CMK (cell line): ENCODE measurements at places on chromosomes 4 and X.

GRCh38 chr4:77172336-77172735 is 15.3 kb downstream of the CCNG2 start:
- DNase-seq, result no peak

DNA sequence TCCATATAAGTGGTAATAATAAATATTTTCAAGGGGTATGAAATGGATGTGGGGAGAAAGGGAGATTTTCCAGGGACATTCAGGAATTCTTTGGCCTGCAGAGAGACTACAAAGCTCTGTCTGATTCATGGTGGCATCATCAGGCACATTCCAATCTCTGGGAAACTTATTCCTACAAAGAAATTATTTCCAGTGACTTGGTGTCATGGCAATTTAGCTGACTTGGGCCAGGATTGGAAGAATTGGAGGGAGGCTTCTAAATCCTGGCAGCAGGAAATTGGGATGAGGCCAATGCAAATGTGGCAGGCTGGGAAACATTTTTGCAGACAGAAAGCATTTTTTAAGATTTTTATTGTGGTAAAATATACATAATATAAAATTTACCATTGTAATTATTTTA is 204.6 kb downstream of the RTL9 start:
- no peak for DNase-seq

DNA sequence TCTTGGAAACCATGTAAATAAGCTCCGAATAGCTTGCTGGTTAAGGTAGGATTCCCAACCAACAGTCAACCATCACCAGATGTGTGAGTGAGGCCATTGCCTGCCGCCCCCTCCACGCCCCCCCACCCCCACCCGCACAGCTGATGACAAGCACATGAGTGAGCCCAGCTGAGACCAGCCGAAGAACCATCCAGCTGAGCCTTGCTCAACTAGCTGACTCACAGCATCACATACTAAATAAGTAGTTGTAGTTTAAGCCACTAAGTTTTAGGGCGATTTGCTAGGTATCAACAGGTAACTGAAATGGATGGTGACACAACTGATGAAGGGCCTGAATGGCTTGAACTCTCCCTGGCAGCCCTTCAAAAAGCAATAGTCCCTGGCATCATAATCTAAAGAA is 1.6 kb upstream of the CCDC149 start:
- no peak for DNase-seq

DNA sequence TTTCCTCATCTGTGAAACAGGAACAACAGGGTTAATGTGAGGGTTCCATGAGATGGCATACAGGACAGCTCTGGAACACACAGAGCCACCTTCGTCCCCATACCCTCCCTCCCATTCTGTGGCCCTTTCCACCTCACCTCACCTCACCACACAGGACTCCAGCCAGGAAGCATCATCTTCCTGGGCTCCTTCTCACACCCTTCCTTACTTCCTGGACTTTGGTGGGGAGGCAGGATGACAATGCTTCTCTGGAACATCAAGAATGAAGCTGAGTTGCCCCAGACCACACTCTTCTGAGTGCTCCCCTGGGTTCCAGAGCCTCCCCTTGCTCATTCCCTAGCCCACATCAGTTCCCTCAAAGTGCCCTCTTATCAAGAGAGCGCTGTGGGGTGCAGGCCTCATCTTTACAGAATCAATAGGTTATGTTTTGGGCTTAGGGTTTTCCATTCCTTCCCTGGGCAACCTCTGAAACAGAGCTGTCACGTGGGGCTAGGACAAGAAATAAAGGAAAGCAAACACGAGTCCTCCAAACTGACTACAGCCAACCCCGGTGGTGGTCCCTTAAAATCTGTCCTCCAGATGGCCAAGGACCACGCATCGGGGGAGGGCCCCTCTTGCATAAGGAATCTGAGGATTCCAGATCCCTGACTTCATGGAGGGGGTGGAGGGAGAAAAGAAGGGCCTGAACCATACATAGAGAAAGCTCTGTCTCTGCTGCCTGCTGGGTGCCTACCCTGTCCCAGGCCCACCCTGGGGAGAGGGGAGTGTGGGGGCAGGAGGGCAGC is 74.4 kb upstream of the ATP6AP2 start:
- no peak for DNase-seq

DNA sequence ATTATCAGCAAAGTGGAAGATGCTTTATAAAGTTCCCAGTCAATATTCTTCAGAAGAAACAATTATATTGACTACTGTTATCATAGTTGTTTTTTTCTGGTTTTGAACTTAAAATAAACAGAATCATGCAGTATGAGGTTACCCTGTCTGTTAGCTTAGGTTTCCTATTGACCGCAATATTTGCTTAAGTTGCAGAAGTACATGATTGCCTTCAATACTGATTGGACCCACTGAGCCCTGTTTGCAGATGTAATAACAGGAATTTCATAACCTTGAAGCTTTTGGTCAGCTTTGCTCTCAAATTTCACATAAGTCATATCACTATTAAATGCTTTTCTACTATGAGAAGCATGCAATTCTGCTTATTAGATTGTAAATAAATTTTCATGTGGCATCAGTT is 229.1 kb upstream of the FSTL5 start:
- no peak for DNase-seq

DNA sequence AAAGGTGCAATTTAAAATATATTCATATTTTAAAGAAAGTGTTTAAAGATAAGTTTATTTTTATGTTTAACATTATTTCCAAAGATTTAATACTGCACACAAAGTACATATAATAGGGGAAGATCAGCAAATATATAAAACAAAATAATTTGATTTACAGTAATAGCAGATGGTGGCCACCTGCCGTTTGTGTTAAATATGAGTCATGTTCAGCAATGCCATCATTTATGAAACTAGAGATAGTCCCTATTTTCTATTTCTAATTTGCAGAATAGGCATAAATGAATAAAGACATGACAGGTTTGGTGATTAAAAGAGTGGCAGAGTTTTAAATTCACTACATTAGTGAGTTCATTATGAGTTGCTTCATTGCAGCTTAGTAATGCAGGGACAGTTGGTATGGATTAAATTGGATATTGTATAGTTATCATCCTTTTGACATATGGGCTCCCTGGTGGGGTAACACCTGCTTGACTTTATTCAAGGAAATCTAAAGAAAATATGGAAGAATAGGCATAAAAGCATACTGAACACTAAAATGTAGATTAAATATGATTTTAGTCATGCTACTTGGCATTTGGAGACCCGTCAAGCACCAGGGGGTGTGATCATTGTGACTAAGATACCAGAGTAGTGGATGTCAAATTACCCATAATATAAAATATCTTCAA is 78.8 kb upstream of the BANK1 start:
- DNase-seq, result no peak

- DNase-seq, result no peak
Measured at GRCh38 chr4:151690876-151691275, 69.9 kb downstream of the GATB start.

- no peak for DNase-seq
Measured at GRCh38 chr4:121738780-121739535, 26.0 kb downstream of the SMIM43 start.

GRCh38 chrX:23637187-23637586 is 30.1 kb upstream of the PRDX4 start:
- DNase-seq, result no peak

DNA sequence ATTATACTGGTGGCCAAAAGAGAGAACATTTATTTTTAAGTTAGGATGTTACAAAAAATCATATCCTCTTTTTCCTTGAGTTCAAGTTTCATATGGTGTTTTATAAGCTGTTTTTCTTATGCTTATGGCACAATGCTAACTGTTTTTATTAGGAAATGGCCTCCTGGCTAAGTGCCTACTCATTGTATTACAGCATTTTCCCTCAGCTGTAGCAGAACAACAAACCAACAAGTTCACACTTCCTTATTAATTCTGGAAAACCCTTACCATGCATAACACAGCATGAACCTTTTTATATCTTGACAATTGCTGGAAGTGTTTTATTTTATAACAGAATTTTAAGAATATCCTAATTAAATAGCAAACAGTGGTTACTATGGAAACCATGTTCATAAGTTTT is 165.8 kb downstream of the GASK1B start:
- no peak for DNase-seq

GRCh38 chrX:14872355-14872754 is 514 bp downstream of the FANCB start:
- DNase-seq, result no peak

GRCh38 chrX:152405561-152405960 is 45.6 kb downstream of the GABRA3 start:
- no peak for DNase-seq

- DNase-seq, result no peak
Measured at GRCh38 chrX:151397741-151398070, 700 bp downstream of the VMA21 start.

DNA sequence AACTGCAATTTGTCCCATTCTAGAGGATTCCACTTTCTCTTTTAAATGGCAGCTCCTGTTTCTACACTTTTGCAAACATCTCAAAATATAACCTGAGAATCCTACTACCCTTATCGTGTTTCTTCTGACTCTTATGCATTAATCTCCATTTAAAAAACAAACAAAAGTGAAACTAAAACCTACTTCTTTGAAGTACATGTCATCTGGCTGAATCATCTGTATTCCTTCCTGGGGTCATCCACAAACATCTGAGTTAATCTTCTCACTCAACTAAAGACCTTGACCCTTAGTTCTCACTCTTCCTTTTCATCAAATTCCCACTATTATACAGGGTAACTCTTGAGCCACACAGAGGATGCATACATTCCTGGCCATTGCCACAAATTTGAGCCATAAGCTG is 584.8 kb downstream of the PPARGC1A start:
- DNase-seq, result no peak

DNA sequence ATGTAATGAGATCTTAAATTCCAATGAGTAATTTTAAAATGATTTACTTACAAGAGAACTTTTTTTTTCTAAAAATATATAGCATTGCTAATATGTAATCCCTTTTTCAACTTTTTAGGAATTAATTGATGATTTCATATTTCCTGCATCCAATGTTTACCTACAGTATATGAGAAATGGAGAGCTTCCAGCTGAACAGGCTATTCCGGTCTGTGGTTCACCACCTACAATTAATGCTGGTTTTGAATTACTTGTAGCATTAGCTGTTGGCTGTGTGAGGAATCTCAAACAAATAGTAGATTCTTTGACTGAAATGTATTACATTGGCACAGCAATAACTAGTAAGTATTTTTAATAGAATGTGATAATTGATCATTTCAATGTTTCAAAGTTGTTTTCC is 113.2 kb downstream of the USP9X start:
- DNase-seq, result no peak

GRCh38 chr4:152415980-152416379 is 119.9 kb downstream of the FBXW7 start:
- DNase-seq, result no peak

GRCh38 chr4:15738877-15739276 is 36.0 kb downstream of the BST1 start:
- no peak for DNase-seq

DNA sequence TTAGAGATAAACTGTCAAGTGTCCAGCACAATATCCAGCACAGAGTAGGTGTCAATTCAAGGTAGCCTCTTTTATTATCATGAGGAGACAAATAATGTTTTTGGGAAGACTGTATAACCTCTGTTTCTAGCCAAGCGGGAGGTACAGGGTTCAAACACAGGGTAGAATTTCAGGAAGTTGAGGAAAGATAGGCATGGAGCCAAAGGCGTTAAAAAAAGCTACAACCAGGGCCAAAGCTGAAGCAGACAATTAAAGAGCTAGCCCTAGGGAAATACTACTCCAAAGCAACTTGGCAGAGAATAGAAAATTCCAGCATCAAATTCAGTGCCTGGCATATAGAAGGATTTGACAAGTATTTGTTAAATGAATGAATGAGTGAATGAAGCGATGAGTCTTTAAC is 40.0 kb upstream of the CASK start:
- DNase-seq, result no peak

- DNase-seq, result no peak
Measured at GRCh38 chr4:25839233-25839632, 23.6 kb downstream of the SEL1L3 start.

- no peak for DNase-seq
Measured at GRCh38 chrX:121579016-121579760, 531.8 kb downstream of the GLUD2 start.

- DNase-seq, result no peak
Measured at GRCh38 chrX:96004386-96004785, 680.3 kb upstream of the DIAPH2 start.

DNA sequence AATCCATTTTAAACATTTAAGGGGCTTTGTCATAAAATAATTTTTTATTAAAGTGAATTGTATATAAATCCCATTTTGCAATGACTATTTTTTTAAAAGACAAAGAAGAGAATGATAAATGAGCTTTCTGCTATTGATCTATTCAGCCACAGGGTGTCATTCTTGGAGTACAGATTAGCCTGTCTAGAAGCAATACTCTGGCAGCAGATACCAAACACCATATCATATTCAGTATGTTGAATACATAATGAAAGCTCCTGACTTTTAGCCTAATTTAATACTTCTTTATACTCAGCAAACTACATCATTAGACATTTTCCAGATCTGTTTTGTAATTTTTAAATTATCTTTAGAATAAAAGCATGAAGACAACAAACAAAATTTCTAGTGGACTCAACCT is 496.3 kb downstream of the PDGFC start:
- no peak for DNase-seq

- DNase-seq, result no peak
Measured at GRCh38 chrX:7852166-7852565, 9.2 kb downstream of the VCX start.

- DNase-seq, result no peak
Measured at GRCh38 chrX:5646818-5647217, 581.8 kb downstream of the NLGN4X start.

DNA sequence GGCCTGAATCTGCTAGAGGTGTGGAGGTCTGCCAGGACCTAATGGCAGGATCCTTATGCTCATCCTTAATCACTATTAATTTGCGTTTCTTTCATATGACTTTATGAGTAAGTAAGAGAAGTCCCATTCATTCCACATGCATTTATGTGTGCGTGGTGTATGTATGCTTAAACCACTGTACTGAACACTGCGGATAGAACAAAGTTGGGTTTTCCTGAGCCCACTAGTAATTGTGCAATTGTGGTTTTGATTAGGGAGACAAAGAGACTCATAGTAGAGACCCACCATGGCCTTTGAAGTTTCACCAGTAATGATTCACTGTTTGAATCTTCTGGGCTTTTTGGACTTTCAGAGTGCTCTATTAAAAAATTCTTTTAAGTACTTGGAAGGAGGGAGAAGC is 498.5 kb upstream of the DIPK2B start:
- DNase-seq, result no peak

- DNase-seq, result no peak
Measured at GRCh38 chr4:106104276-106104675, 209.0 kb downstream of the NPNT start.

- no peak for DNase-seq
Measured at GRCh38 chr4:77706717-77707116, 101.1 kb downstream of the CXCL13 start.

DNA sequence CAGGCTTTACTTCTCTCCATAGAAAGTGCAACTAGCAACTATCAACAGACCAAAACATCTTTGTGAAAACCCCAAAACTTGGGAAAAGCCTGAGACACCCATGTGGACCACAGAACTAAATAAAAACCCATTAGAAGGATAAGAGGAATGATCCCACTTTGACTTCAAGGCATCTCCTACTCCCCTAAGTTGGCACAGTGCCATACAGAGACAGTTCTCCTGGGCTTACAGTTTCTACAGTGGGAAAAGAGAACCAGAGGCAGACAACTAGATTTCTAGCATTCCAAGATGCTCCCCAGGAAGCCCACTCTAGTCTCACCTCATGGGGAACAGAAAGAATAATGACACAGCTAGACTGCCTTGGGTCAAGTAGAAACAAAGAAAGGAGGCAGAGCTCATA is 20.4 kb downstream of the TMLHE start:
- DNase-seq, result no peak
